ENCODE measurements at places on chromosomes 7 and 10.
A peak's percentile ranks its signal among the peaks of the same experiment; 100 is the strongest.

DNA sequence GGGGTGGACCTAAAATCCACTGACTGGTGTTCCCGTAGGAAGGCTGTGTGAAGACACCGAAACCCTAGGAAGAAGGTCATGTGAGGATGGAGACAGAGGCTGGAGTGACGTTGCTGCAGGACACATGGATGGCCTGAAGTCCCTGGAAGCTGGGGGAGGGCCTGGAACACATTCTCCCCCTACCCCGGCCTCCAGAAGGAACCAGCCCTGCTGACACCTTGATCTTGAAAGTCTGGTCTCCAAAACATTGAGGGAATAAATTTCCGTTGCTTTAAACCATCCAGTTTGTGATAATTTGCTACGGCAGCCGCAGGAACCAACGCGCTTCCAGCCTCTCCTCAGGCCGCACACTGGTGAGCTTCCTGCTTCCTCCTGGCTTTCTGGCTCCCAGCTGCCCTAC, 288.2 kb downstream of the GLRX3 start:
- no peak for DNase-seq

GRCh38 chr7:55775051-55775420, 87.5 kb downstream of the SEPTIN14 start:
- DNase-seq, result no peak

DNA sequence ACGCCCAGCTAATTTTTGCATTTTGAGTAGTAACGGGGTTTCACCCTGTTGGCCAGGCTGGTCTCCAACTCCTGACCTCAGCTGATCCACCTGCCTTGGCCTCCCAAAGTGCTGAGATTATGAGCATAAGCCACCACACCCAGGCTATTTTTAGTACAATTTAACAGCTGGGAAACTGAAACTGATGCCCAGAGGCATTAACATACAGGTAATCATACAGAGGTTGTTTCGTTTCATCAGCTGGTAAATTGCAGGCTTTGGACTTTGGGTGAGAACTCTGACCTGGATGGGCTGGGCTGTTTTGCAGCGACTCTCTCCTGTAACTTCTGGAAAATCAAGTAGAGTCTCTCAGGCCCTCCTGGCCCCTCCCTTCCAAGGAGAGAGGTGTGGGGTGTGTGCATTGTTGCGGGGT, 6.2 kb upstream of the ACHE start:
- no peak for DNase-seq

- no peak for DNase-seq
Measured at GRCh38 chr10:27679369-27679912, 66.2 kb downstream of the MKX start.

GRCh38 chr10:86321568-86321967, 45.0 kb downstream of the GRID1 start:
- no peak for DNase-seq

DNA sequence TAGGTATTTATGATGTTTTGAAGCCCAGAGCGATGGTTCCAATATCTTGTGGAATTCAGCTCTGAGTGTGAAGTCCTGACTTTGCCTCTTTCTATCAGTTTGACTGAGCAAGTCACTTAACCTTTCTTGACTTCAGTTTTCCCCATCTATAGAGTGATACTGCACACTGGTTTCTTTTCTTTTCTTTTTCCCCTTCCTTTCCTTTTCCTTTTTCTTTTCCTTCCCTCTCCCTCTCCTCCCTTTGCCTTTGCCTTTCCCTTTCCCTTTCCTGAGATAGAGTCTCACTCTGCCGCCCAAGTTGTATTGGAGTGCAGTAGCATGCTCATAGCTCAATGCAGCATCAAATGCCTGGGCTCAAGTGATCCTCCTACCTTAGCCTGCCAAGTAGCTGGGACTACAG, 20.6 kb downstream of the SGPL1 start:
- DNase-seq, result no peak

DNA sequence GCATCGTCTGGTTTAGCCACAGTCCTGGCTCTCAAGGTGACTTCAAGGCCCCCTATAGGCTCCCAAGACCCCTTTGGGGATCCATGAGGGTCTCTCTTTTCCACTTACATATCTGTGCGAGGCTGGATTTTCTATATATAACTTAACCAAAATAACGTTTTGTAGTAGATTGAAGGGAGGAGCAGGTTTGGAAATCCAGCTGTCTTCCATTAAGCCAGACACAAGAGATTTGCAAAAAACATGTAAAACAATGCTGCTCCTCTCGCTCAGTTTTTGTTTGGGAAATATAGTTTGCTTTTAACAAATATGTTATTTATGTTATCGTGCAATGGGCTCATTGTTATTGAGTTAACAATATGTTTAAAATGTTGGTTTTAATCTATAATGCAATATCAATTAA, 811.2 kb downstream of the TYW1 start:
- no peak for DNase-seq

- DNase-seq, result no peak
Measured at GRCh38 chr7:158133057-158133456, 454.6 kb downstream of the PTPRN2 start.

DNA sequence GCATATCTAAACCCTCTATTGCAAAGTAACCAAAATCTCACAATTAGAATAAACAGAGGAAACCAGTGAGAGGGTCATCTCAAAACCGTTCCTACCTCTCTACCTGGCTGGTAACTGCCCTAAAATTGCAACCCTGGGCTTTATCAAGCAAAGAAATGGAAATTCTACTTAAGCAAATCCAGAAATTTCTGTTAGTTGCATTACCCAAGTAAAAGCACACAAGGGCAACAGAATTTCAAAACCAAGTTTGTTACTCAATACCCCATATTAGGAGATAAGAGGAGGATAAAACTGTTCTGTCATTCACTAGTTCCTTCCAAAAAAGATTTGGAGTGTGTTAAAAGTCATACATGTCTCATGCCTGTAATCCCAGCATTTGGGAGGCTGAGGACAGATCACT, 195.3 kb downstream of the FAM107B start:
- no peak for DNase-seq

GRCh38 chr7:28830846-28831245, 127.3 kb downstream of the TRIL start:
- DNase-seq, result no peak

GRCh38 chr10:11095374-11095801, 77.7 kb downstream of the CELF2 start:
- no peak for DNase-seq

DNA sequence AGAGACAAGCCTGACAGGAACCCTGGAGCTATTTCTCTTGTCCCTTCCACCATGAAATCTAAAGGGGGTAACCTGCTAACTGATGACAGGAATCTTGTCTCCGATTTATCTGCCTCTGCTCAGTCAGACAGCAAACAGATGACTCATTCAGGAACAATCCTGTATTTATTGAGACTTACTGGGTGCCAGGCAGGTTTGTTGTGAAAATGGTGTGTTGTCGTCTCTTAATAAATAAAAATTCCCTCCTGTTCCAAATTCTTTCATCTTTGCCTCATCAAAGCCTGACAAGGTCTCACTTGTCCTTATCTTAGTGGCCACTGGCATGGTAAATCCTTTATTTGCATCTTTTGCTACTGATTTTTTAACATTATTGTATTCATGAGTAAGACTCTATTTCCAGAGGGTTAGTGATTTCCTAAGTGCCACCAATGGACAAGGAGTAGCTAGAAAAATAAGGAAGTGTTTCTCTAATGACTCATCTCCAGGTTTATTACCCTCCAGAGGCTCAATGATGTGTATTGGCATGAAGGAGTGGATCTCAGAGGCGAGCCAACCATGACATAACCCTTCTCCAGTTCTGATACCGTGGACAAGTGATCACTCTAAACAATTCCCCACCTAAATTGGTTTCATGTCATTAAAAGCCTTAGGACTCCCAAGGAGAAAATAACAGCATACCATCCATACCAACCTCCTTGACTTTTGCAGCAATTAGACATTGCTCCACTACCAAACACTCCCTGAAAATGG, 724.0 kb downstream of the GRID1 start:
- peak; percentile 12 for DNase-seq

Data from HEK293T (cell line).